ENCODE measurements at places on chromosomes 4 and X.

DNA sequence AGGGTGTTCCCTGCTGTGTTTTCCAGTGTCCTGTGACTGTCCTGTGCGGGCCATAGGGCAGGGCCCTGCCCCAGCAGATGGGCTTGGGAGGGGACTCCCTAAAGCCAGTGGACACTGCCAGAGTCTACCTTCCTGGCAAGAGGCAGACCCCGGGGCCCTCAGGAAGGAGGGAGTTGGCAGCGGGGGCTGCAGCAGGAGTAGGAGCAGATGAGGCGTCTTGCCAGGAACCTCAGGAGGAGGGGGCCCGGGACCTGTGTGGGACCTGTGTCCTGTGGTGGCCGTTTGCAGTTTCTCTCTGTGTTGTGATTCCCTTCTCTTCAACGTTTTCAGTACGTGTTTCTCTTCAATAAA, 3.8 kb downstream of the PNMA3 start:
- no peak for DNase-seq

DNA sequence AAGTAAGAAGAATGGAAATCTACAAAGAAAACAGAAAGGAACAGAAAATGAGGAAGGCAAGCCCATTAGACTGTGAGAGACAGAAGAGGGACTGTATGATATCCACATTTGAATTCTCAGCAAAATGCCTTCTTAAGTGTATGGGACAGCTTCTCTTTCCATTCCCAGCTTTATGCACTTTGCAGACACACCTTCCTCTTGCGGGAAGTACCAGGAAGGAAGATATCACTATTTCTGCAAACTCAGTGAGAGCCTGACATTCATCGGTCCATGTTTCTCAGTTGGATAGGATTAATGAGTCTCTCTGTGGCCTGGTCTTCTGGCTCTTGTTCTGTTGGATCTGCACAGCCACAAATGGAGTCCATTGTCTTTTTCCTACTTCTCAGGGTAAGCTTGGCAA, 31.6 kb upstream of the DHX15 start:
- no peak for DNase-seq

DNA sequence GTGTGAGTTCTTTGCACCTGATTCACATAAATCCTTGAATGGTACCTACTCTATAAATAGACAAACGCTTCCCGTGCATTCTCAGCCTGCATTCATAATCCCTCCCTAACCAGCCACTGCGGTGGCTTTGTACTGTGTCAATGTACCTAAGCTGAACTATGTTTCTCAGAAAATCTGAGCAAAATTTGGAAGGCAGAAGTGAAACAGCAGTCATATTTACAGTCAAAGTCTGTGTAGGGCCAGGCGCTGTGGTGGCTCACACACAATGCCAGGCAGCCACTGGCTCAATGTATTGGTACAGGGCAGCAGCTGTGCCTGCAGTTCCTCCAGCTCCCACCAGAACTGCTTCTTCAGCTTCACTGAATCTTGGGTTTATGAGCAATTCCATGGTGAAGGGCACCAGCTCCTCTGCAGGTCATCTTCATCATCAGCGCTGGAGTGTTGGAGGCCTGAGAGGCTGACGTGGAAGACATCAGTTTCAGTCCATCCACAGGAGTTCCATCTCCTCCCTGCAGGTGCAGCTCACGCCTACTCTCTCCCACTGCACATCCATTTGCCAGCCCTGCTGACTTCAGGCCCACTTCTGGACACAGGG, 32.3 kb upstream of the IRF2 start:
- DNase-seq: no peak

DNA sequence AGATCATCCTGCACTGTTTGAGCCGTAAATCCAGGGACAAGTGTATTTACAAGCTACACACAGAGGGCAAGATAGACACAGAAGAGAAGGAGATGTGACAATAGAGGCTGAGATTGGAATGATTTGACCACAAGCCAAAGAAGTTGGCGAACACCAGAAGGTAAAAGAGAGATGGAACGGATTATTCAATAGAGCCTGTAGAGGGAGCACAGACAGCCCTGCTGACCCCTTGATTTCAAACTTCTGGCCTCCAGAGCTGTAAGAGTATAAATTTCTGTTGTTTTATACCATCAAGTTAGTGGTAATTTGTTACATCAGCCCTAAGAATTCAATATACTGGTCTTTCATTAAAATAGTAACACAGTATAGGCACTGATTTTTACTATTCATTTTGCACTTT, 447.8 kb downstream of the FAT4 start:
- DNase-seq: peak; percentile 12

DNA sequence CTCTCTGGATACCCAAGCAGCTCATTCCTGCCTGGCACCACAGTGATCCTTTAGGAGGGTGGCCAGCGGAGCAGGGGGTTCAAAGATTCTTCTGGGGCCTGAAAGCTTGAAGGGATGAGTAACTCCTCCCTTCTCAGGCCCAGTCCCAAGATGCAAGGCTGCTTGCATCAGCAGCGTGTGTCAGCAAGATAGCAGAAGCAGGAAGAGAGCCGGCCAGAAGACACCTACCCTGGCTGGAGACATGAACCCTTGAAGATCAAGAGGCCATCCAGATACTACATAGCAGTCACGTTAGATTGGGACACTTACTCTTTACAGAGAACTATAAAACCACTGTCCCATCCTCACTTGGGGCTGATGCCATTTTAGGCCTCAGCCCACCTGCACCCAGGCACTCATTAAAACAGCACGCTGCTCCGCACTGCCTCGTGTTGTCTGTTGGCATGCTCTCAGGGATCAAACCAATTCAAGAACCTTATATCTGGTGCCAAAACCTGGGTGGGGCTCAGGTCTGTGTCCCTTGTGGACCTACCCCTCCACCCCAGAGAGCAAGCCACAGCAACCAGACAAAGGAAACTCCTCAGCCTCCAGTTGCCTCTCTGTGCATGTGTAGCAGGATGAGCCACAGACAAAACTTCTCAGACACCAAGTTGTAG, 6.5 kb downstream of the UGT2B17 start:
- DNase-seq: no peak

- no peak for DNase-seq
These were observed 119.6 kb downstream of the CCSER1 start for GRCh38 chr4:90246816-90247215.

DNA sequence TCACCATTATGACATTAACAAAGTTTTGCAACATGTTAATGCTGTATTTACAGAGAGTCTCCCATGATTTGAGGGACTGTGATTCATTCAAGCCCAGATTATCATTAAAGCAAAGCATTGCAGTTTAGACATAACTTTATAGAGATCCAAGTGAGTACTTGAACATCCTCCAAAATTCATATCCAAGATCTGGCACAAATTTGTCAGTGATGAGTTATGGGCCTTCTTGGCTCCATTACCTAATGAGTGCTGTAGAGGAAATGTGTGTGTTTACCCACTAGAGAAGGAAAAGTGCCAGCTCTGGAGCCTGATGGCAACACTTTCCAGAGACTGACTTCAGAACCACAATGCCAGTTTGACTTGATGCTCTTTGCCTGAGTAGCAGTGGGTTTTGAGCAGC, 432.3 kb downstream of the GALNTL6 start:
- DNase-seq: peak; percentile 6

DNA sequence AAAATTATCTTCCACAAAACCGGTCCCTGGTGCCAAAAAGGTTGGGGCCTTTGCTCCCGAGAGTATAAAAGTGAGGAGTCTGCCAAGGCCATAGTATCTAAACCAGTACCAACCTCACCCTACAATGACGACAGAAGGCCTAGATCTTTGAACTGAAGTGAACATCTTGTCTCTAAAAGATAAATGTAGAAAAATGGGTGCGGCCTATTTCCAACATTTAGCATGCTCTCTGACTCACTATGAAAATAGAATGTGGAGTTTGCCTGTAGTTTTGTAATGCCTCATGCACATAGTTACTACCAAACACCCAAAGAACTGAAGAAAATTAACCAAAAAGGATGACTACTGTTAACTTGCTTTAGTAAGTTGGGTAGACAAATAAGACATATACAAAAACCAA, 218.4 kb downstream of the SLITRK2 start:
- DNase-seq: no peak

DNA sequence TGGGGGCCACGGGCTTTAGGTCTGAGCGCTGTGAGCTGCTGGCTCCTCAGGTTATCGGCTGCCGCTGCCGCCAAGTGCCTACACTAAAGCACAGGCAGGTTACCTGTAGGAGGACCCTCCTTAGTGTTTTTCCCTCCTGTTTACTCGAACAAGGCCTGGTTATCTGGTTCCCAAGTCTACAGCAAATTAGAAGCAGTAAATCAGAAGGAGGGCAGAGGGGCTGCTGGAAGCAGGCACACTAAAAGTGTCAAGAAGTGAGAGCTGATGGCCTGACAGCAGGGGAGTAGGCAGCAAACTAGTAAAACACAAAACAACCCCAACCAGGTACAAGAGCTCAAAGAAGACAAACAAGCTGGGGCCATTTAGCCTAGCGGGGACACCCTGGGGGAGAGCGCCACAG, 125.0 kb upstream of the PJA1 start:
- DNase-seq: no peak

Data from fibroblast of skin of scalp (primary cell).